Kidney tubule cell (primary cell): ENCODE measurements at places on chromosomes 2 and 18.

DNA sequence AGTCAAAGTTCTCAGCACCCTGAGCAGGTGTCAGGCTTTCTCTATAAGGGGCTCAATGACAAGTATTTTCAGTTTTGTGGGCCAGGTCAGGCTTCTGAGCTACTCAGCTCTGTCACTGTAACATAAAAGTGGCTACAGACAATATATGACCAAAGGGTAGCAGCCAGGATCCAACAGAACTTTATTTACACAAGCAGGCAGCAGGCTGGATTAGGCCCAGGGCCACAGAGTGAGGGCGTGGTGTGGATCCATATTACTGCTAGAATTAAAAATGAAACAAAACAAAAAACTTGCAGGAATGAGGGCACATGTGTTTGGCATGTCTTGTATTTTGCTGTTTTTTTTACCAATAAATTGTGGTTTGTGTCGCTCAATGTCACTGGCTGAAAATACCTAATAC, 143.7 kb downstream of the EIPR1 start:
- DNase-seq, result no peak

DNA sequence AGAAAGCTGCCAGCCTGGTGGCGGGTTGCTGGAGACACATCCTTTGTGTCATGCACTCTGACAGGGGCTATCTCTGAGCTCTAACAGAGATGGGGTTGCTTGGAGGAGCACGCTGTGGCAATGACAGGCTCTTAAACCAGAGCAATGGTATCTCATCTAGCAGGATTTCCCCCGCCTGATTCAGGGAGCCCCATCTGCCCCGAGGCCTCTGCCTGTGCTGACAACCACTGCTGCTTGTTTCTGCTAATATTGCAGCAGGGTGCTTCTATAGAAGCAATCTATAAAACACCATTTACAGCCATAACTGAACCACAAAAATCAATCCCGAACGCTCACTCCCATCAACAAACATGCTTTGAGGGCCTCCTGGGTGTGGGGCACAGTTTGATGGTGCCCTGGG, 12.8 kb upstream of the DNPEP start:
- DNase-seq, result no peak

DNA sequence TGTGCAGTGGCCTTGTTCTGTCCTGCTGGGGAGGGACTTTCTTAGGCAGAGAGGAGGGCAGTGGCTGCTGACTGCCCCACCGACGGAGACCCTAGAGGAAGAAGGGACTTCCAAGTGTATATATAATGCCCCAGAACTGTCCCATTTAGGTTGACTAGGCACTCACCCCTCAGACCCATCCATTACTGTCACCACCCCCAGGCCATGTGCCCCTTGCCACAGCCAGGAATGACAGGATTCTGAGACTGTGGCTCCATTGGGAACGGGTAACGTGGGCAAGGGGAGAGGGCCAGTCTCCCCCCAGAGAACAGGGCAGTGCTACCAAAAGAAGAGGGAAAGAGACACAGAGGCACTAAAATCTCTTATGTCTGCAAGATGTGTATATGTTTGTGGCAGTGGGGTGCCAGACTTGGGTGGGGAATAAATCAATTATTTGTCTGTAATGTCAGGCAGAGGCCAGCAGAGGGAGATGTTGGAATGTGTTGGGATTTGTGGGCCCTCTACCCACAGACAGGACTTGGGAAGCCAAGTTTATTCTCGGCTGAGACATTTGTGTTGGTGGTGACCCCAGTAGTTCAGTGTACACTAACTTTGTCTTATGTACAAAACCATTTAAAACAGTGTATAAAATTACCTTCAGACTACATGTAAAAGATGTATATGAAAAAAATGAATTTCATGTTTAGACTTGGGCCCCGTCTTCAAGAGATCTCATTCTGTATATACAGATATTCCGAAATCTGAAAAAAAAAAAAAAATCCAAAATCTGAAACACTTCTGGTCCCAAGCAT, 24.0 kb upstream of the TMEM37 start:
- DNase-seq, result peak; percentile 65

DNA sequence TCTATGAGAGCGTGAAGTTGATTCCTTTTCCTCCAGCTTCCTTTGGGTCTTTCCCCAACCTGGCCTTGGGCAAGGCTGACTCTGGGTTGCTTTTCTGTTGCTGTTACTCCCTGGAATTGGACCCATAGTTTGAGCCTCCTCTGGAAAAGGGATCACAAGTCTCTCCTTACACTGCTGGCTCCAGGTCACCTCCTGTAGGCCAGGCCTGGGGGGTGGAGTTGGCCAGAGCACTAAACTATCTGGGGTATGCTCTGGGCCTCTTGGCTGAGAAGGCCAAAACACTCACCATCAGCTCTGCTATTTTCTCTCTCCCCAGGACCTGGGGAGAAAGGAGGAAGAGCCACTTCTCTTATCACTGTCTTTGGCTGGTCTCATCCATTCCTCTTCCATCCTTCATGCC, 56.5 kb upstream of the NCOA1 start:
- DNase-seq, result no peak

GRCh38 chr2:15031745-15032240, 399.3 kb downstream of the LRATD1 start:
- DNase-seq, result no peak

DNA sequence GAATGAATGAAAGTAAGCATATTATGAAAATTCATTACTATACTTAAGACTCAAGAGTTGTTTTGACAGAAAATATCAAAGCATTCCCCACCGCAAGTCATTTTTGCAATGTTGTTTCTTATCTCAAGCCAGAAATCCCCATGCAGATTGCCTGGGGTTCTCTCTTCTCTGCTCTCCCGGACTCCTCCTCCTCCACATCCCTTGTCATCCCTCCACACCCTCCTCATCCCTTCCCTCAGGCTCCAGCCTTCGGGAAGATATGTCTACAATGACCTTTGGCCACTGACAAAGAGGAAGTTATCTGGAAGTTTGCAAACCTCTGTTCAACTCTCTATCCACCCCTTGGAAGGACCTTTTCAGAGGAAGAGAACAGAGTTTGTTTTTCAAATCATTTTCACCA, 11.9 kb downstream of the TFCP2L1 start:
- DNase-seq, result no peak
